Thymus (tissue), 14 donors: ENCODE measurements at places on chromosomes 5 and 9.

GRCh38 chr5:98961665-98962344 lies 33.0 kb upstream of the CHD1 start:
- DNase-seq = no peak

DNA sequence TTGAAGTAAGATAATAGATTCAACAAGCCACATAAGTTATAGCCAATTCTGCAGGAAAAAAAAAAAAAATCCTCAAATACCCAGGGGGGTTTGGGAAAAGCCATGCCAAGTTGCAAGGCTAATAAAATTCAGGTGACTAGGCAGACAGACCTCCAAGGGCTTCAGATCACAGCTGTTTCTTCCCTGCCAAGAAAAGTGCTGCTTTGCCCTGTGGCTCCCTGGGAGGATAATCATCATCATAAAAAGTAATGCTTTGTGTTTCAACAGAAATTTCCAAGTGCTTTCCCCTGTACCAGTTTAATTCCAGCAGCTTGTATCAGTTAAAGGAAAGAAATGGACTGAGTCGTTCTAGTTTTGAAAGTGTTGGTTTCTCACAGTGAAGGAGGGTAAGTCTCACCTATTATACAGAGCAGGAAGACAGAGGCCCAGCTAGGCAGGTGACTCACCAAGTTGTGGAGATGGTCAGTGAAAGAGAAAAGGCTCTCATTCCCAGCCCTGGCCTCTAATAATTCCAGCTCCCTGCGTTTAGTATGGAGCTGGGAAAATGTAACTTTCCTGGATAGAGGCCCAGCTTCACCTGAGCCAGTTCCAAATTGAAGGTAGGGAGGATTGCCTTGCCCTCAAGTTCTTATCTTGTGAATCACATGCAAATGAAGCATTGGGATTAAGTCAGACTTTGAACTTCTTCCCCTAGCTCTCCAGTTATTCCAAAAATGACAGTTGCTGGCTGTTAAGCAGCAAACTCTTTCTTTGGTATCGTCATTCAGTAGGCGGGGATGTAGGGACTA lies 263.4 kb downstream of the GRIA1 start:
- DNase-seq = no peak

DNA sequence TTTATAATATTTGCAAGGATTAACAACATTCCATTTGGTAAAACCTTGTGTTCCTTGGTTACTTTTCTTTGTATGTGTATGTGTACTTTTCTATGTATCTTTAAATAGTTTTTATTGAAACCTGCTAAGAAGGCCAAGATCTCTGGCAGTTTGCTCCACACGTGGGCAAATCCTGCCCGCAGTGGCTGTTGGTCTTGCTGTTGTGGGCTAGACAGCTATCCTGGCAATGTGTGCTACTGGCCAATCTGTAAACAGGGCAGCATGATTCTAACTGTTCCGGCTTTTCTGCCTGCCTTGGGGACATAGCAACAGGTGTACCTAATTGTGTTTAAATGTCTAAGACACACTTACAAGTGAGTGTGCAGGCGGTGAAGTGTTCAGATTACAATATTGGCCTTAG lies 286.6 kb downstream of the RFX3 start:
- no peak for DNase-seq

DNA sequence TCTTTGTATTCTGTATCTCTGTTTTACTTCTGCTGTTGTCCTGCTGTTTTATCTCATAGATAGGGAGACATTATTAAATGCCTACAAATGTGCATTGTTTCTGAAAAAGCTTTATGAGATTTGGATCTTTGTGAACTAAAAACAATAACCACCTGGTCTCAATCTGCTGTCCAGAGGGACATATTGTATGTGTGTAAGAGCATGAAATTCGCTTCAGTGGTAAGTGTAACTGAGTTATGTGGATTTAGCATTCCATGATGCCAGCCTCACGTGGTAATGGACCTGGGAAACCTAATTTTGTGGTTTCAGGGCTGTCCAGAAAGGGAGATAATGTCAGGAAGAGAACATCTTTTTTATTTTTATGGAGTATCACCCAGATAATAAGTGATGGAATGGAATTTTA lies 119.3 kb downstream of the GDNF start:
- no peak for DNase-seq

DNA sequence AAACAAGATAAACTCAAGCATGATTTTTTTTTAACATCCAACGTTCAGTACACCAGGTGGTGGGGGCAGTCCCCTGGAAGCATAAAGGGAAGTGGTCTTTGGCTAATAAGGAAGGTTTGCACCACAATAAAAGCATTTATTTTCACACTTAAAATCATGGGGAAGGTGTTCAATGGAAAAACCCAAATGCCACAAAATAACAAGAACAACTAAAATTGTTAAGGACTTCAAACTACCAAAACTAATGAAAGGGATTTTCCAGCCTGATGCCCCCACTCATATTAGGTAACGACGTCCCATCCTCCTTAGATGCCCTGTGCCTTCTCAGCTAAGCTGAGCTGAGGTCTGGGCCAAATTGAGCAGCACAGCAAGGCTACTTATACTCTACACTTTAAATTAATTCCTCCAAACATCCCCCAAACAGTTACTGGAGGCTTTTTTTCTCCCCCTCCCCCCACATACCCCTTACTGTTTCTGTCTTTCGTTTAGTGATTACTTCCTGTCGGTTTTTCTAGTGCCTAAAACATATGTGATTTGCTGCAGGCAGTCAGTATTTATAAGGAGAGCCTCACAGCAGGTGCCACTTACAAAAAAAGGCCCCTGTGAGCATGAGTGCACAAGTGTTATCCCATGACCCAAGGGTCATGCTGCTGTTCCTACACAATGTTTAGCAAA lies 259.7 kb upstream of the ZNF608 start:
- DNase-seq = no peak

DNA sequence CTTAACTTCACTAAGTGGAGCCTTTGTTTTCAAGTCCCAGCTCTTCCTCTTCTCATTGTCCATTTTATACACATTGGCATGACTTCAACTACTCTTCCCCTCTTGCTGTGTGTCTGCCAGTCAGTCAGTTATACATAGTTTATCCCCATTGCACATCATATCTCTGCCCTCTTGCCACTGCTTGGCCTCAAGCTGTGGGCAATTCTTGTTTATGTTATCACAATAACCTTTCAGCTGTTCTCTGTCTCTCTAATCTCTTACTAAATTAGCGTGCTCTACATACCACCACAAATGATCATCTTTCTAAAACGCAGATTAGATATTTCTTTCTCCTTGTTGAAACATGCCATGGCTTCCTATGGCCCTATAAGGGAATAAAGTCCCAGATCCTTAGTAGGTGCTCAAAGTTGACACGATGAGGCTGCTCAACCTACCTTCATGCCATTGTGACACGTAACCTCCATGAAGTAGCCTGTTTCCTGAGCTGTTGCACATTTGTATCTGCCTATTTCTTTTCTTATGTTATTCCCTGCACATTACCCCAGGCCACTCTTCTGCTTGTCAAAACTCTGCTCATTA lies 239.3 kb downstream of the GAS1 start:
- no peak for DNase-seq

DNA sequence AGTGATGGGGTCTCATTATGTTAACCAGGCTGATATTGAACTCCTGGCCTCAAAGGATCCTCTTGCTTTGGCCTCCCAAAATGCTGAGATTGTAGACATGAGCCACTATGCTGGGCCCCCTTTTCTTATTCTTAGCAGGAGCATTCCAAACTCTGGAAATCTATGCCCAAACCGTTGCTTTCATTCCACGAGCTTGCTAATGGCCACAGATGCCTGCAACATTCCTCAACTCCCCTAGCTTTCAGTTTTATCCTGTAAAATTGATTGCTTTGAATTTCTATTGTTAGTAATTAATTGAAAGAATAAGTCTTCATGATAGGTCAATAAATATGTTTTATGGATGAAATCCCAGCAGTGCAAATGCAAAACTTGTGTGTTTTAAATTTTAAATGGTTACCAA lies 564.8 kb upstream of the WWC1 start:
- no peak for DNase-seq
